NCI-H1694 (cell line): ENCODE measurements at places on chromosomes 1 and 21.

- no peak for DNase-seq
Measured at GRCh38 chr1:36950604-36951291, 83.6 kb downstream of the GRIK3 start.

DNA sequence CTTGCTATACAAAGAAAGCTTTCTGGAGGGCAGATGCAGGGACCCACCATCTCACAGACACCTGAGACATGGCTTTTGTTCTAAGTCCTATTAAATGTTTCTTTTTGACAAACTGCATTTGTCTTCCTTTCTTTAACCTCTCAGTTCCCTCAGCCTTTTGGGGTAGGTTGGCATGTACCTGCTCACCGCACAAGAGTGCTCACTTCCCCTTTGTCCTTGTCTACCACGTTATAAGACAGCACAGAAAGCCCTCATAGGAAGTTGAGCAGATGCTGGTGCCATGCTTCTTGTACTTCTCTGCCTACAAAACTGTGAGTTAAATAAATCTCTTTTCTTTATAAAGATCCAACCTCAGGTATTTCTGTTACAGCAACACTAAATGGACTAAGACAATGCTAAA, 31.9 kb upstream of the RGS21 start:
- no peak for DNase-seq

- DNase-seq = no peak
Measured at GRCh38 chr1:220631238-220631815, 58.8 kb upstream of the C1orf115 start.

GRCh38 chr1:109712321-109712864, 342 bp downstream of the GSTM5 start:
- no peak for DNase-seq

- no peak for DNase-seq
Measured at GRCh38 chr1:116226017-116226416, 114.8 kb downstream of the MAB21L3 start.

DNA sequence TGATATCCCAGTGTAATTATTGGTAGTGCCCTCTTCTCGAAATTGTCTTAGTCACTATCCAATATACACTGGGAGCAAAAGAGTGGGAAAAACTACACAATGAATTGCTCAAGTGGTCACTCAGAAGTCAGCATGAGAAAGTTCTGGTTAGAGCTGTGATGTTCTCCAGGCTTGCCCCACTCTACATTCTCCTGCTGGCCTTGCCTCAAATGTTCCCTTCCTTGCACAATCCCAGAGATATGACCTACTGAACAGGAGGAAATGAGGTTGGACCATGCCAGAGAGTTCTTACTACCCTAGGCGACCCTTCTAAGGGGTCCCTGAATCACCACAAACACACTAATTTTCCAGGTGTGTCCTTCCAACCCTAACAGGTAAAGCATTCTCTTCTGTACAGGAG, 40.8 kb downstream of the GLUL start:
- DNase-seq = no peak

DNA sequence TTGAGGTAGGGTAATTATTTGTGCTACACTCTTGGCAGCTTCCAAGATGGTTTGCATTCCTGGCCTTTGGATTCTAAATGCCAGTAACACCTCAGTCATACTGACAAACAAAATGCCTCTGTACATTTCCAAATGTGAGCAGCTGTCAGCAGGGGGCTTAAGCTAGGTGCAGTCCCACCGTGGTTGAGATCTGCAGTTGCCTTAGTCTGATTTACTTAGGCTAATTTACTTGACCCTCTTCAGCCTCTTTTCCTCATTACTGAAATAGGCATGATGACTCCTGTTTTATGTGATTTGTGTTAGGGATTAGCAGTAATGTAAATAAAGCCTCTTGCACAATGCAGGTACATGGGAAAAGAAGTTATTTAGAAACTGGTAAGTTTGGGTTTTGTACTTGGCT, 13.5 kb upstream of the SPATA1 start:
- no peak for DNase-seq

- DNase-seq = no peak
Measured at GRCh38 chr1:94276988-94277434, 39.6 kb upstream of the ARHGAP29 start.

- DNase-seq = no peak
Measured at GRCh38 chr1:20153000-20153418, 13.9 kb downstream of the PLA2G2F start.

DNA sequence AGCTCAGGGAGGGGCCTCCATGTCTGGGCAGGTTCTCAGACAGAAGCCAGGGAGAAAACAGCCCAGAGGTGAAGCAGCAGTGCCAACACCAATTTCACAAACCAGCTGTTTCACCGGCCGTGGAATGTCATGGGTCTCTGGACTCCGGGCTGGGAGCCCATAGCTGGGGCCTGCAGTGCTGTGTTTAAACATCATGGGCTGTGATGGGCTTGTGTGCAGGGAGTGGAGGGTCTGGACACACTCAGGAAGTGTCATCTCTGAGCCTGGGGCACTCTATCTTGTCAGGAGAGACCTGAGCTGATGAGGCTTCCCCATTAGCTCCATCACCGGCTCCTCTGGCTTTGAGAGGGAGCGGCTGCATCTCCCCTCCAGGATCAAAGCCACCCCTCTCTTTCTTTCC, 173.6 kb upstream of the IGSF21 start:
- no peak for DNase-seq

DNA sequence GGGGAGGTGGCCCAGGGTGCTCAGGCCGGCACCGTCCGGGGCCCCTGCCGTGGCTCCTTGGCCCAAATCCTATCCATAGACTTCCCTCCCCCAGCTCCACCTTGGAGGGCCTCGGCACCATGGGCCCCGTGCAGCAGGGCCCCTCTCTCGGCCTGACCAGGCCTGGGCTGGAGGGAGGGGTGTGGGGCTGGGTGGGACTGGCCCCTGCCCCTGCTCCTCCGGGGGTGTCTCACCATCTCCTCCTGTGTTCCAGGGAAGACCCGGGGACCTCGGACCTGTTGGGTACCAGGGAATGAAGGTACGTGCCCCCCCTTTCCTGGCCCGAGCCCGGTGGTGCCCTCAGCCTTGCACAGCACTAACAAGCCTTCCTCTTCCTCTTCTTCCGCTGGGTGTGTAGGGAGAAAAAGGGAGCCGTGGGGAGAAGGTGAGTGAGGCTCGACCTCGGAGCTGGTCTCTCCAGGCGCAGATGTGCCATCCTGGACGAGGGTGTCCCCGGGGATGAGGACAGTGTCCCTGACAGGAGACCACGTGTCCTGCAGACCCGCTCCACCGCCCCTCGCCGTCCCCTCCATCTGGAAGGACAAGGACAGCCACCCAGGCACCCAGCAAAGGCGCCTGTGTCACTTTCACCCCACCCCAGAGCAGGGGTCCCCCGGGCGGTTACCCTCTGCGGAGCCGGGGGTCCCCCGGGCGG, 7.9 kb downstream of the COL6A1 start:
- no peak for DNase-seq

- no peak for DNase-seq
Measured at GRCh38 chr1:73097917-73098316, 815.6 kb upstream of the NEGR1 start.

DNA sequence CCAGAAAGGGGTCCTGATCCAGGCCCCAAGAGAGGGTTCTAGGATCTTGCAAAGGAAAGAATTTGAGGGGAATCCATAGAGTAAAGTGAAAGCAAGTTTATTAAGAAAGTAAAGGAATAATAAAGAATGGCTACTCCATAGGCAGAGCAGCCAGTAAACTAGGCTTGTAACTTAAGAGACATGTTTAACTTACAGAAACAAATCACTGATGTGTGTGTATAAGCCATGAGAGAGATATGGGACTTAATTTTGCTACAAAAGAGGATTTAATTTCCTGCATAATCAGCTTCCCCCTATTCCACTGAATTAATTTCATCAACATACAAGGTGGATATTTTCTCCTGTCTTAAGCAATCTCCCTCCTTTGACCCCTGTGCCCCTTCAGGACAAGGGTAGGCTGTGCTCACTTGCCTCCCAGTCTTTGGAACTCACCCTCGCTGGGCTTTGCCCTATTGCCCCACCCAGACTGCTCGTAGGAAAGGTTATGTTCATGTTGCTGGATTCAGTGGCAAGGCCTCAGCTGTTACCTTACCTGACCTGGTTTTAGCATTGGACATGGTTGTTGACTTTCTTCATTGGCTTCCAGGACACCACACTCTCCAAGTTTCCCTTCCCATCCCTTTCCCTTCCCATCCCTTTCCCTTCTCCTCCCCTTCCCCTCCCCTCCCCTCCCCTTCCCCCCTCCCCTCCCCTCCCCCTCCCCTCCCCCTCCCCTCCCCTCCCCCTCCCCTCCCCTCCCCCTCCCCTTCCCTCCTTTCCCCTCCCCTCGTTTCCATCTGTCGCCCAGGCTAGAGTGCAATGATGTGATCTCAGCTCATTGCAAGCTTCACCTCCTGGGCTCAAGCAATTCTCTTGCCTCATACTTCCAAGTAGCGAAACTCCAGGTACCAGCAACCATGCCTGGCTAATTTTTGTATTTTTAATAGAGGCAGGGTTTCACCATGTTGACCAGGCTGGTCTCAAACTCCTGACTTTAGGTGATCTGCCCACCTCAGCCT, 44.6 kb downstream of the TBCE start:
- DNase-seq = no peak

DNA sequence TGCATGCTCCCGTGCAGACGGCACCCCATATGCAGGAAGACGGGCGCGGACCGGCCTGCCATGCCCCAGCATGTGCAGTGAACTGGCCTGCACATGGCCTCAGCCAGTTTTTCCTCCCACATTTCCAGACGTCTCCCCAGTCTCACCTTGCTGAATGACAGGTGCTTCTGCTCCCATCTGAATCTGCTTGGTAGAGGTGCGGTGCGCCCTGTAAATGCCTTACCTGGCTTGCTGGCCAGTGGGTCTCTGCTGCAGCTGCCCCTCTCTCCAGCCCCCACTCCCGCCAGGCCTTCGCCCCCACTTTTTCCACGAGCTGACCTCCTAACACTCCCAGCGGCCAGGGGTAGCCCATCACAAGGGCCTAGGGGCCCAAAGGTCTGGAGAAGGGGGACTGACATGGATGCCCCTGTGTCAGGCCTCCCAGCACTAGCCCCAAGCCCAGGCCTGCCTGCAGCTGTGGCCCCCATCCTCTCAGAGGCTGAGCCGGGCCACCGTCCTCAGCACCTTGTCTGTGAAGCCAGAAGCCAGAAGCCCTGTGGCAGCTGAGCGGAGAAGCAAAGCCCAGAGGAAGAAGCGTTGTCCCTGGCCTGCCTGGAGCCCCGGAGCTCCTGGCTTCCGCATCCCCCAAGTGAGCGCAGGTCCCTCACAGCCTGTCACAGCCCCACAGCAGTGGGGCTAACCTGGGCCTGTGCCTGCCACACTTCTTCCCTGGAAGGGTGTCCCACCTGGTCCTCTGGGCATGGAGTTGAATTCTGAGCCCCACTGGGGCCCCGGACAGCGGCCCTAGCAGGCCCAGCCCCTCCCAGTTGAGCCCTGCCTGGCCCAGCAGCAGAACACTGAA, 3.7 kb upstream of the SLC19A1 start:
- DNase-seq = no peak

DNA sequence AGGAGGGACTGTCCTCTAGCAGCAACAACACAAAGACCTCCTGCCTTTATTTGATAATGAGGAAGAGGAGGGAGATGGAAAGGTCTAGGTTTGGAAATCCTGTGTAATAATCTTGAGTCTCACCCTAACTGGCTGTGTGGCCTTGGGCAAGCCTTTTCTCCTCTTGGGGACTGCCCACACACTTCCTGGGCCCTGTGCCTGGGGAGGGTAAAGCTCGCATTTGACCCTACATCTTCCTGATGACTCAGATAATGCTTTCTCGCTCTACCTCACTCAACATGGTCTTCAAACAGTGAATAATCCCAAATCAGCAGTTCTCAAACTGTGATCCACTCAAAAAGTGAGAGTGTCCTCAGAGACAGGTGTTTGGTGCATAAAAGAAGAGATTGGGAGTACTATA, 81.2 kb downstream of the VWA5B1 start:
- no peak for DNase-seq

GRCh38 chr1:71706029-71706671, 576.2 kb downstream of the NEGR1 start:
- no peak for DNase-seq

GRCh38 chr1:150484431-150484830, 2.8 kb upstream of the TARS2 start:
- no peak for DNase-seq

- DNase-seq = no peak
Measured at GRCh38 chr1:3628445-3628844, 3.6 kb downstream of the TPRG1L start.

GRCh38 chr1:21590126-21590880, 78.9 kb downstream of the RAP1GAP start:
- peak; percentile 26 for DNase-seq

DNA sequence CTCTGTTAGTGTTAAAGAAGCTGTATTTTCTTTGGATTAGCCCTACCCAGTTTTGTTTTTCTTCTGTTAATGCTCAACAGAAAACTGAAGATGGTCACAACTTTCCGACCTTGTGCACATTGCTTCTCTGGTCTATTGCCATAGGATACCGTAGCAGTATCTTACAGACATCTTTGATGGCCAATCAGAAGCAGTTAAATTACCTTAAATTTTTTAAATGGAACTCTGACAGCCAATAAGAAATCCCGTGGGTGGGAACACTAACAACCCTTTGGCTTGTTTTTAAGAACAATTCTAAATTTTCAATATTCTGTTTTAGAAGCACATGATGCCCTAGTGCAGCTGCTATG, 17.2 kb downstream of the NFYC start:
- DNase-seq = no peak

DNA sequence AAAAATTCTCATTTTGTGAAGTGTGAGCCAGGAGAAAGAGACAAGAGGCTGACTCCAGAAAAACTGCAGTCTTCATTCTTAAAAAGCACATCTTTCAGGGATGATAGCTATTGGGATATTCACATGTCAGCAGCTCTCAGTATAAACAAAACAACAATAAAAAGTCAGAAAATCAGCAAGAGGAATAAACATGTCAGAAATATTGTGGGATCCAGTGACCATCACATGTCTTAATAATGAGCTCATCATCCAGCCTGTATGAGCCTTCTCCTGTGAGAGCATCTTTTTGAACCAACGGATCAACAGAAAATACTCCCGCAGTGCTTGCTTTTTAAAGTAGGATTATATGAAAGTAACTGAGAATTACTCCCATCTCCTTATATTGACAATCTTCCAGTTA, 241.6 kb downstream of the SMYD3 start:
- DNase-seq = no peak

GRCh38 chr1:26276432-26276838, 3.5 kb upstream of the SH3BGRL3 start:
- no peak for DNase-seq

DNA sequence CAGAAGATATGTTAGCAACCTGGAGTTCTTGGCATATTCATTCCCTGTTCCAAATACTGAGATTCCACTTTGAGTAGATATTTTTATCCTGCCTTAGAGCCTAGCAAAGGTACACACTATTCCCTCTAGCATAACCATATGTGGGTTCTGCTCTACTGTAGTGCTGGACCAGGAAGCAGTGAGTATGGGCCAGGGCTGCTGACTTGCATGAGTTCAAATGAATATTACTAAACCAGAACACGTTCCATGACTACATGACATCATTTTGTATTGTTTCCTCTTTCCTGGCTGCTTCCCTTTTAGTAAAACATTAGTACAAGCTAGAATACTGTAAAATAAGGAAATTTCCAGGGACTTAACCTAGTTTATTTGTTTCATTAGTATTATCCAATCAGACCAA, 41.1 kb downstream of the TNFSF18 start:
- DNase-seq = no peak

- no peak for DNase-seq
Measured at GRCh38 chr1:179816196-179816960, 61.2 kb downstream of the TOR1AIP2 start.
